Activated T-helper 9 cell treated with anti-CD3 and anti-CD28 coated beads, Interleukin-2, amount 50 U/mL, for 16 hours (primary cell): ENCODE measurements at places on chromosomes 5 and 9.

GRCh38 chr9:136394312-136395019 lies 5.5 kb downstream of the SNAPC4 start:
- DNase-seq: no peak

- no peak for DNase-seq
These were observed 31.3 kb downstream of the MARCHF3 start for GRCh38 chr5:126998895-126999570.

DNA sequence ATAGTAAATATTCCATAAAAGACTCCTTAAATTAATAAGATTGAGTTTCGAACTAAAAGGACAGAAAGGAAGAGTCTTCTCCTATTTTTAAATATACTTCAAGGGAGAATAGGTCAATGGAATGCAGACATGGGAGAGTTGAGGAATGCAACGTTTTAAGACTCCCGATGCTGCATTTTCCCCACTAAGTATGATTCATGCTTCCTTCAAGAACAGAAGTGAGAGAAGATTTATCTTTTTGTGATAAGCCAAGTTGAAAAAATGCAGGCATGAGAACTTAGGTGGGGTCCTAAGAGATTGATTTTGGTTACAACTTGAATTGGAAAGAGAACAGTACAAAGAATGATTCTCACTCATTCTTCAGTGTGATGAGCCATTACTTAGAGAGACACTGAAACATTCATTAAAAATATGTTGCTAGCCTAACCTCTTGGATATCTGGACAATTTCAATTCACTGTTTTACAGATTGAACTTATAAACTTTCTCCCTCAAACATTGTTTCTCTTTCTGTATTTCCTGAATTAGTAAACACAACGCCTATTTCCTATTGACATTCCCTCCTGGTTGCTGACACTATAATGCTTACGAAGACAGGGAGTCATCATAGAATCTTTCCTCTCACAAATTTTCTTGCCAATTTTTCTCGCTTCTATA lies 1666.1 kb upstream of the WWC1 start:
- DNase-seq: no peak

DNA sequence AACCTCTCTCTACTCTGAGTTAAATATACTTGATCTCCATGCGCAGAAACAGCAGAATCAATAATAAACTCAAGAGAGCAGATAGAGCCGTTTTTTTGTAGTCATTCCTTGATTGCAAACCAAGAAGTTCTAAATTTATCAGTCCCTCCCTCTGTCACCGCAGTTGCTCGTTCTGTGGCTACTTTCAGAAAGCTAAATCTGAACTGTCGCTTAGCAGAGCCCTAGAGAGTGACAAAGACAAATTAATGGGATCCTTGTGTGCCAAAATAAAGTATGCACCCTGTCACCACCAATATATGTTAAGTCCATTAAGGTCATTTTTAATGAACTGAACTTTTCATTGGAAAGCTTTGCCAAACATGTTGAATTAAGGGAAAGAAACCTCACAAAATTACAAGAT lies 218.3 kb downstream of the ADAMTSL1 start:
- no peak for DNase-seq

DNA sequence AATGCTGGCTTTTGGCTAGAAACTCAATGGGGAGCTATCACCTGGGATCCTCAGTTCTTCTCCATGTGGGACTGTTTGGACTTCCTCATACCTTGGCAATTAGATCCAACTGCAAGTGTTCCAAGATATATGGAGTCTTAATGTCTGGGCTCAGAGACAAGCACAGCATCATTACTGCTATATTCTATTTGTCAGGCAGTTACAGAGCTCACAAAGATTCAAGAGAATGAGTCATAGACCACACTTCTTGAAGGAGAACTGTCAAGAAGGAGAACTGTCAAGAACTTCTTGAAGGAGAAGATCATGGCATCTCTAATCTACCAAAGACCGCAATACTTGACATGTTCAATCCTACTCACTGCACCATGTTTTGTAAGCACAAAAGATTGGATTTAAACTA lies 106.8 kb upstream of the NREP start:
- DNase-seq: no peak
